ENCODE measurements at places on chromosomes 16 and 17.

GRCh38 chr17:66255527-66255971 lies 26.3 kb upstream of the APOH start:
- no peak for DNase-seq

GRCh38 chr16:62068747-62069146 lies 32.5 kb upstream of the CDH8 start:
- no peak for DNase-seq

- no peak for DNase-seq
Measured at GRCh38 chr17:48995304-48995973, 1.7 kb upstream of the IGF2BP1 start.

DNA sequence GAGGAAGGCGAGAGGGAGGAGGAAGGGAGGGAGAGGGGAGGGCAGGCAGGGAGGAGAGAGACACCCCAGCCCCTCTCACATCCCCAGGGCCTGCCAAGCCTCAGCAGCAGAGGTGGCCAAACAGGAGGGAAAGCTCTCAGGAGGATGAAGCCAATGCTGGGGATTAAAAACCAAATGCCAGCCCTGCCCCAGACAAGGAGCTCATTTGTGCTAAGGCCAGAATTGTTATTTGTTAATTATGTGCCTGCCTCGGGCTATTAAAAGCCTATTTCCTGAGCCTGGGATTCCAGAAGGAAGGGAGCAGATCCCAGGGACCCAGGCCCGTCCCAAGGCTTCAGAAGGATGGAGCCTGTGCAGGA lies 27.9 kb upstream of the GINS2 start:
- no peak for DNase-seq

GRCh38 chr16:2751577-2752034 lies 832 bp upstream of the SRRM2 start:
- DNase-seq, result no peak

DNA sequence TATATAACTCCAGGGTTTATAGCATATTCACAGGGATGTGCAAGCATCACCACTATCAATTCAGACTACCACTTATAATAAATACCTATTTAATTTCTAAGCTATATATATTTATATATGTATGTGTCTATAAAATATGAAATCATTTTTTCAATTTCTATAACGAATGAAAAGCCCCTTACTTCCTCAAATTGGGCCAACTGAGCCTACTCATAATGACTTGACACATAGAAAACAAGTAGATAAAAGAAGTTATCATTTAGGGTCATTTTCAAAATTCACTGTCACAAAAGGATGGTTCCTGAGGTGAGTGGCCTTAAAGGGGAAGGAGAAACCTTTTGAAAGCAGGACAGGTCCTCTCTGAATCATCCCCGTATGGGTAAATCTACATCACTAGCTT lies 114.1 kb downstream of the ADCY9 start:
- no peak for DNase-seq
